NCI-H1417 treated with DMSO at 0.1 percent for 48 hours (cell line): ENCODE measurements at places on chromosomes 7 and 10.

- DNase-seq: no peak
Observed at GRCh38 chr7:102313997-102314780, 27.5 kb downstream of the SH2B2 start.

- no peak for DNase-seq
Observed at GRCh38 chr10:13822490-13822889, 235.7 kb downstream of the PRPF18 start.

DNA sequence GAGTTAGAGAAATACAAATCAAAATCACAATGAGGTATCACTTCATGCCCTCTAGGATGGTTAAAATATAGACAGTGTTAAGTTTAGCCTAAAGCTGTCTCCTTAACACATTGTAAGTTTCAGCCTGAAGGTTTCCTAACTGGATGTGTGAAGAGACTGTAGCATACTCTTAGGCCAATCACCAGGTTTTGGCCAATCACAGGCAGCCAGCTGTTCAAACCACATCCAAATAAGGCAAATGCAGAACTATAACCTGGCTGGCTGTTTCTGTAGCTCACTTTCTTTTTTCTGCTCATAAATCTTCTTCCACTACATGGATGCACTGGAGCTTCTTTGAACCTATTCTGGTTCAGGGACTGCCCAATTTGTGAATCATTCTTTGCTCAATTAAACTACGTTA, 19.7 kb downstream of the ESYT2 start:
- no peak for DNase-seq

GRCh38 chr10:84054743-84055142, 84.6 kb upstream of the GHITM start:
- DNase-seq: no peak

- no peak for DNase-seq
Observed at GRCh38 chr10:6201516-6201975, 1.2 kb upstream of the PFKFB3 start.

DNA sequence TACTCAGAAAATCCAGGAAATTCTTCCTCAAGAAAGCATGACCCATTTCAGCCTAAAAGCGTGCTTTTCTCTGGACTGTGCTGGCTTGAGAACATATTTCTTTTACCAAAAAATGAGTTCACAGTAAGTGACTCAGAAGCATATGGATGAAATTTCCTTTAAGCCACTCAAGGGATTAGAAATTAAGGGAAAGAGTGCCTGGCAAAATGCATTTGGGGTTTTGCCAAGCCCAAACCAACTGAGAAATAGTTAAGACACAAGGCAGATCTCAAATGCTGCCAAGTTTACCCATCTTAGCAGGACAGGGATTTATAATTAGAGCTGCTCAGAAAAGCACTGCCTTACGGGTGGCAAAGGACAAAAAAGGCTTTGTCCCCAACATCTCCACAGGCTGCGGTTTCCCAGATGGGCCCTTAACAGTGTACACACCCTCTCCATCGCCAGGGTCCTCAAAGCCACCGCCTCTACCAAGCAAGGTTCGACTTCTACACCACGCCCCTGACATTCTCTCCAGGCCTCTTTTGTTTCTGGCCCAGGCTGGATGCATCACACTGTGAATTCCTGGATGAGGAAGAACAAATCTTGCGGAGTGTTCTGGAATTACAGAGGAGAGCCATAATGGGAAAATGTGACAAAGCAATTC, 30.1 kb upstream of the CDHR3 start:
- DNase-seq: no peak

GRCh38 chr7:100983451-100984187, 14.3 kb downstream of the MUC12 start:
- no peak for DNase-seq

- no peak for DNase-seq
Observed at GRCh38 chr7:80593869-80594586, 44.4 kb upstream of the CD36 start.

GRCh38 chr10:120713573-120714205, 137.5 kb upstream of the WDR11 start:
- no peak for DNase-seq

GRCh38 chr7:266851-267840, 22.8 kb upstream of the FOXL3 start:
- no peak for DNase-seq

DNA sequence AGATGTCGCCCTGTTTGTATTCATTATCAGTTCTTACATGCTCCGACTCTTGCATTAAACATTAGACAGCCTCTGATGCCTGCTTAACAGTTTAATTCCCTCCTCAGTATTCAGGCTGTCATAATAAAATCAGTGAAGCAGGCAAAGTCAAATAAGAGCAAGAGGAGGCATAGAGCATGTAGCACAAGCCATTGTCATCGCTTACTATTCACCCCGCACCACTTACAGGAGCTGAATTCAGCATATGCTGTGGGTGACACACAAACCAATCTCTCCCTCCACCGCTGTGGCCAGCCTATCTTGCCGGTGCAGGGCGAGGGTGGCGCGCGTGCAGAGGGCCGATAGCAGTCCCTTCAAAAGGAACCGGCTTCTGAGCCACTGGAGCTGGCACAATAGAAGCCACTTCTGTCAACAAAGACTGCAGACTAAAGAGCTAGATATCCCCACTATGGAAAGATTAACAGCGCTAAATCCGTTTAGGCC, 433.2 kb upstream of the MGMT start:
- no peak for DNase-seq

GRCh38 chr7:3497796-3498195, 196.7 kb downstream of the SDK1 start:
- DNase-seq: no peak

- no peak for DNase-seq
Observed at GRCh38 chr7:158281441-158281840, 306.2 kb downstream of the PTPRN2 start.

GRCh38 chr7:94492601-94493000, 17.0 kb upstream of the CASD1 start:
- DNase-seq: no peak

GRCh38 chr10:43427166-43427825, 9.6 kb upstream of the ZNF487 start:
- DNase-seq: no peak

DNA sequence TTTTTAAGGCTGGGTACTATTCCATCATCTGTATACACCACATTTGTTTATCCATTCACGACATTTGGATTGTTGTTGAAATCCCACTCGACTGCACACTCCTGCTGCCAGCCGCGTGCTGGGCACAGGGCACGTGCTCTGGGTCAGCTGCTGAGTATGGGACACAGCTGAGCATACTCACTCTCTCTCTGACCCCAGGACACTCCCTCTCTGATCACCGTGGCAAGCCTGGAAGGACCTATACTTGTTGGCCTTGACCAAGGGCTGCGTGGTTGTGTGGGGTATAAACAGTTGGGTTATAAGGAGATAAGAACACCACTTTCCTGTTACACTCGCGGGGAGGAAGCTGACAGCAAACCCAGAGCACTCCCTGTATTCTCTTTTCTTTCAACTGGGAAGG, 153.0 kb upstream of the RHEB start:
- no peak for DNase-seq

DNA sequence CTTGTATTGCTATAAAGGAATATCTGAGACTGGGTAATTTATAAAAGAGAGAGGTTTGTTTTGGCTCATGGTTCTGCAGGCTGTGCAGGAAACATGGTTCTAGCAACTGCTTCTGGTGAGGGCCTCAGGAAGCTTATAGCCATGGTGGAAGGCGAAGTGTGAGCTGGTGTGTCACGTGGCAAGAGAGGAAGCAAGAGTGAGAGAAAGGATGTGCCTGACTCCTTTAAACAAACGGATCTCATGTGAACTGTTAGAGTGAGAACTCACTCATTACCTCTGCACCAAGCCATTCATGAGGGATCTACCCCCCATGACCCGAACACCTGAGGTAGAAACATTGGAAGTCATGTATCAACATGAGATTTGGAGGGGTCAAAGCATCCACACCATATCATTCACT, 7.7 kb upstream of the ITPRIP start:
- DNase-seq: no peak

DNA sequence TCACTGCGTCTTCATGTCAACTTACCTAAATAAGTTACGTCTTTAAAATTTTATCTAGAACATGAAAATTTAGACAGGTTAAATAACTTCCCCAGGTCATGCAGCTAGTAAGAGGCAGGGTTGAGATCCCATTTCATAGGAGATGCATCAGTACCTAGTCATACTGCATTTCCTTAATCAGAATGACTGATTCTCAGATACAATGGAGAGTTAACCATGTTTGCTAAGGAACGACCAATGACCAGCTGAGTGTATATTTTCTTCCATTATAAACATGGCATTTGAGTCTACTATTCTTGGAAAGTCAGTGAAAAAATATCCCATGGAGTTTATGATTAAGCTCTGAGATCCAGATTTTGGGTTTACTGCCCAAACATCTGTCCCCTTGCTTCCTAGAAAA, 39.6 kb downstream of the ENTPD1 start:
- no peak for DNase-seq

GRCh38 chr7:104272767-104273384, 55.5 kb upstream of the LHFPL3 start:
- no peak for DNase-seq

GRCh38 chr10:117214401-117214800, 17.1 kb downstream of the KCNK18 start:
- DNase-seq: no peak
